Stimulated activated CD4-positive, alpha-beta T cell treated with anti-CD3 and anti-CD28 coated beads, Interleukin-4, amount 100 ng/mL, for 1 hour (primary cell): ENCODE measurements at places on chromosomes 1 and 21.
A peak's percentile ranks its signal among the peaks of the same experiment; 100 is the strongest.

DNA sequence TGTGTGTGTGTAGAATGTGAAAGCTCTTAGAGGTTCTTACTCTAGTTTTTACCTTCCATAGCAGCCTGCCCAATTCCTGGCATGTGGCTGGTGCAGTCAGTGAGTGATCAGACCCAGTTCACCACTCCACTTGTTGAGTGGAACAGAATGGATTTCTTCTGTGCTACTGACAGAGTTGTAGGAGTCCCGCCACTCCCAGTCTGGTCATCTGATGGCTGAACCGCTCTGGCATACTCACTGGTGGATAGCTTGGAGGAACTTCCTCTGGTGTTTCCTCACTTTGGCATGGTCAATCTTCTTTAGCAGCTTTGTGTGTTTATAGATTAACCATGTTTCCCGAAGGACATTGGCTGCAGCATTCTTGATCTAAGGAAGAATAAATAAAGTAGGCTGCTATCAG lies 106.7 kb upstream of the ADAR start:
- DNase-seq: no peak

- DNase-seq: no peak
Observed at GRCh38 chr1:116962987-116963639, 38.4 kb upstream of the CD101 start.

- no peak for DNase-seq
Observed at GRCh38 chr1:114215436-114215835, 61.8 kb upstream of the SYT6 start.

DNA sequence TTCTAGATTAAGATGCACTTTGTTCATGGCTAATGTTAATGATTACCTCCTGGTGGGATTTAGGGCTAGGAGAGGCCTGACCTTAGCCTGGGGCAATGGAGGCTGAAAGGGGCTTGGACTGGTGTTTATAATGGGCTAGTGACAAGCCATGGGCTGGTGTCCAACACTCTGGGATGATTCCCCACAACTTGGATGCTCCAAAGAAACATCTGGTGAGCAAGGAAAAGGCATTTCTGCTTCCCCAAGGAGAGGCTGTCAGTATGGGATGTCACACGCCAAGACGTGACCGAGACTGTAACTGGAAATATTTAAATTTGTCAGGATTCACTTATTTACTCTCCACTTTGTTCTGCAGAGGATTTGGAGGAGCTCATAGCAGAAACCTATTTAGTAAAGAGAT lies 45.2 kb downstream of the PTPRU start:
- no peak for DNase-seq

- no peak for DNase-seq
Observed at GRCh38 chr1:81234237-81234636, 566.5 kb upstream of the ADGRL2 start.

DNA sequence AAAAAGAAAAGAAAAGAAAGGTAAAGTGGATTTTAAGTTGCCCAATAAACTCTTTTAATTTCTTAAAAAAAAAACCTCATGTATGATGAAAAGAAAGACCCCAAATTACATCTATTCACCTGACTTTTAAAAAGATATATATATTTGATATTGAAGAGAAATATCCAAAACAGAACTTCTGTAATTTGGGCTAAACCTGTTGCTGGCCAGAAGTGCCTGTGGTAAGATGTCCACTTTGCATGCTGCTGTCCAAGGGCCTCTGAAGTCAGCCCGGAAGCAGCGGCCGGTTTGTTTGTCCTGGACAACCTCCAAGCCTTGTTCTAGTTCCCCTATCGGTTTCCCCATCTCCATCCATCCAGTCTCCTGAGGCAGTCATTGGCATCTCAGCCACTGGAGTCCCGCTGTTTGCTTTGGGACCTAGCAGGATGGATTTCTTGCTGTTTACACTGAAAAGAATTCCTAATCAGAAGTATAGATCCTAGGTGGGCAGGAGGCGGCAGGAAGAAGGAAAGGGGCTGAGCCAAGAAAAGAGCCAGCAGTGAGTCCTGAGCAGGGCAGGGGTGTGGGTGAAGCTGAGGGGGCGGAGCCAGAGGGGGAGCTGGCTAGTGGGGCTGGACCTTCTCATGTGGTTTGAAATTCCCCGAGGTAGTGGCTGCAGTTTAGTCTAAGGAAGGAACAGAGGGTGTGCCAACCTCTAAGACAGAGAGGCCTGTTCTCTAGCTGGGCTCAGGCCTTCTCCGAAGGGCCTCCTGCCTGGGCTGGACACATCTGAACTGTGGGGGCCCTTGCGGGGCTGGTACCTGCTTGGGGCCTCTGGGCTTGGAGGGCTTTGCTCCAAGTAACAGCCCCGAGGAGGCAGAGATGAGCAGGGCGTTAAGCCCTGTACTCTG lies 3.3 kb downstream of the NCMAP start:
- no peak for DNase-seq

GRCh38 chr1:65812065-65812464 lies 19.4 kb downstream of the PDE4B start:
- DNase-seq: peak; percentile 28

DNA sequence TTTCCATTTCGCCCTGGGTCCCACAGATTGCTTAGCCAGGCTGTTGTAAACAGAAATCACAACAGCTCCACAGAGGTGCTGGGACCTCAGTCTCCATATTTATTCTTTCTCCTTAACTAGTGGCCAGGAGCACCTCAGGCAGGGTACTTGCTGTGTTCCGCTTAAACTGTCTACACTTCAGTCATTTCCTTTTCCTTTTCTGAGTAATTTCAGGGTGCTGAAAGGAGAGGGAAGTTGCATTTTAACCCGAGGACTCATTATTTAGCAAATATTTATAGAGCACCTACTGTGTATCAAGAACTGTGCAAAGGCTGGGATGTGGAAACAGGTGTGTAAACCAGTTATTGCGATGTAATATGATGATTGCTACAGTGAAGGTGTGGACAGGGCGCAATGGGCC lies 41.9 kb downstream of the ACP6 start:
- no peak for DNase-seq

GRCh38 chr1:227849251-227849650 lies 33.8 kb downstream of the PRSS38 start:
- no peak for DNase-seq

- DNase-seq: no peak
Observed at GRCh38 chr1:227947386-227947675, 401 bp downstream of the WNT9A start.

- DNase-seq: no peak
Observed at GRCh38 chr1:162765788-162766187, 24.7 kb upstream of the HSD17B7 start.

GRCh38 chr1:41022424-41022823 lies 899 bp upstream of the SLFNL1 start:
- DNase-seq: no peak

GRCh38 chr1:39919545-39919944 lies 17.8 kb upstream of the MYCL start:
- peak; percentile 46 for DNase-seq

DNA sequence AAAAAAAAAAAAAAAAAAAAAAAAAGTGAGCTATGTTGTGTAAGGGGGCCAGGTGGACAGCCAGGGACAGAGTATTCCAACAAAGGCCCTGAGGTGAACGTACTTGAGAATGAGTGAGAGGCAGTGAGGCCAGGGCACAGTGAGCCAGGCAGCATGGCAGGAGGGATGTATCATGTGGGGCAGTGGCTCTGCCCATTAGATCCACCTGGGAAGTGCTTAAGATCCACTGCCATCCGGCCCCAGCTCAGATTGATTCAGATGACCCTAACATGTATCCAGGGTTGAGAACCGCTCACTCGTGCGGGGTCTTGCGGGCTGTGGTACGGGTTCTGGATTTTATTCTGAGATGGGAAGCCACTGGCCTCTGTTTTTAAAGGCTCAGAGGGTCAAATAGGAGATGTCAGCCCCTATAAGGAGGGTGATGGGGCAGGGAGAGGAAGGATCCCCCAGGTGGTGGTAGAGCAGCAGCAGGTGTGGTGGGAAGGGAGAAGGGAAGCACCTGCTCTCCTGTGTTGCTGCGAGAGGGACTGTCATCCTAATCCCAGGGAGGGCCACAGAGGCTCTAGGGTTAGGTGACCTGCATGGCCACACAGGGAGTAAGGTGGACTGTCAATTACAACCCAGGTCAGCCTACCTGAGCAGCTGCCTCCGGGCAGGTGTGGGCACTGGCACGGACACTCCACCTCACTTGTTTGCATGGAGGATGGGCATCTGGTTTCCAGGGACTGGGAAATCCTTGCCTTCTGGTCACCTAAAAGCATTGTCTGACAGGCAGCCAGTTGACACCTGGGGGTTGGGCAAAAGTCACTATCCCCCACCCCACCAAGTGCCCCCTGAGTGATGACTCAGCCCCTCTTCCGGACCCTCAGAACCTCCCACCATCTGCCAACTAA lies 31.6 kb downstream of the CDK18 start:
- no peak for DNase-seq

- no peak for DNase-seq
Observed at GRCh38 chr1:219798283-219799030, 129.9 kb downstream of the SLC30A10 start.

DNA sequence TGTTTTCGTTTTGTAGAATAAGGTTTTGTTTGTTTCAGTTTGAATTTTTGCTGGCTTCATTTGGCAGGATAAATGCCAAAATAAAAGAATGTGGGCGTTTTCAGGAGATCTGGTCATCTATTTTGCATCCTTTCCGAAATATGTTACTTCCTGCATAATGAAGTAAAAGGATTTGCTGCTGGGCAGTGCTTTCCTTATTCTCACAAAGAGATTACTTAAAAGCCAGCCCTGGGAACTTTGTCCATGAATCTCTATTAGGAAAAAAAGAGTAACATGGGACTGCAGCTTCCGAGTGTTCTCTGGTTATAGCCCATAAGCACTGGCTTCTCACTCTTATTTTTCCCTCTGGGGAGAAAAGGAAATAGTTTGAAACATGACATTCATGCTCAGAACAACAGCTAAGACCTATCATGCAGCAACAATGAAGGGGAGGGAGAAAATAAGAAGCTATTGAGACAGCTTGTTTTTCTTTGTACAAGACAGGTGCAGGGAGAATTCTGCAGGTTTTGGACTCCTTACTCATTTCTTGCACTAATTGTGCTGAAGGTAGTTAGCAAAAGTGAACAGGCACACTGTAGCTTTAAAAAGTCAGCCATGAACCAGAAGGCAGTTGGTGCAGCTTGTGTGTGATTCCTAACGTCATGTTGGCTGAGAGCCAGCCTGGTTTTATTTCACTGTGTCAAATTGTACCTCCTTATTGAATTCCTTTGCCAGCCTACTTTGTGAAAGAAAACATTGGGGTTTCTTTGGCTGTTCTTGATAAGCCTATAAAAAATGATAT lies at the start of gene SAMD13:
Gene SAMD13 (plus strand): TSS at position 705 of the 781 bp plus-strand sequence. CDS start 1,527 bp downstream, outside the sequence.
- peak; percentile 27 for DNase-seq

GRCh38 chr1:113830039-113830438 lies 17.8 kb upstream of the RSBN1 start:
- DNase-seq: no peak

- no peak for DNase-seq
Observed at GRCh38 chr1:93016171-93016570, 54.9 kb upstream of the DIPK1A start.

DNA sequence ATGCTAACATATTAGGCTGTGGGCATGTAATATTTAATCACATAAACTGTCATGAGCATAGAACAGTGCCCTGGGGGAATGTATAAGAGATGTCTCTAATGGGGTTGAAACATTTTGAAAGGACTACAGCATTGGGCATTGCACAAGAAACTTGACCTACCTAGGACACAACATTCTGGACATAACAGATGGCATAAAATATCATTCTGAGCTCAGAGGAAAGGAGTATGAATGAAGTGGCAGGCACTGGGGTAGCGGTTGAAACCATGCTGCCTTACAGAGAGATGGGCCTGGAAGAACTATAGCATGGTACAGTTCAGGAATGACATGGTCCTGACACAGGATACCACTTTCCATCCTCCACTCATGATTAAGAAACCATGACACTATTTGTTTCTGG lies 69.0 kb downstream of the LPAR3 start:
- DNase-seq: no peak

DNA sequence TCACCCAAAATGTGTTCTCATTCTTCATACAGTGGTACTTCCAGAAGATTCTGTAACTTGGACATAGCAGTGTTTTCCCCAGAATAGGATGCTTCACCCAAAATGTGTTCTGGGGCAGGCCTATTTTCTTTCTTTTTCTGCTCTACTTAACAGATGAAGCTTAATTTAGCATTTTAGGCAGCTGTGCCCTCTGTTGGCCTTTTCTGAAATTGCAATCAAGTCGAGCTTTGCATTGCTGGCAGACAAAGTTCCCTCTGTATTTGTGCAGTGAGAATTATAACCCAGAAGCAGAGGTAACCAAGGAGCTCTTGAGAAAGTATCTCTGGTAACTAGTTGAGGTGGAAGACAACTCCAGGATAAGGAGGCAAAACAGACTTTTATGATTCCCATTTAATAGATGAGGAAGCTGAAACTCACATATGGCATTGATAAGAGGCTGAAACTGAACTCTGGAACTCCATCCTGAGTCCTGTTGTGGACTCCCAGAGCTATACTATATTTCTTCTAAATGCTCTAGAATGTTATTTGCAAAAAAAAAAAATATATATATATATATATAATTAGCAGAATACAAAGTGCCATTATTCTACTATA lies 50.3 kb upstream of the L1TD1 start:
- DNase-seq: no peak
